Fibroblast of skin of right quadriceps (primary cell): ENCODE measurements at places on chromosomes 12 and 14.

DNA sequence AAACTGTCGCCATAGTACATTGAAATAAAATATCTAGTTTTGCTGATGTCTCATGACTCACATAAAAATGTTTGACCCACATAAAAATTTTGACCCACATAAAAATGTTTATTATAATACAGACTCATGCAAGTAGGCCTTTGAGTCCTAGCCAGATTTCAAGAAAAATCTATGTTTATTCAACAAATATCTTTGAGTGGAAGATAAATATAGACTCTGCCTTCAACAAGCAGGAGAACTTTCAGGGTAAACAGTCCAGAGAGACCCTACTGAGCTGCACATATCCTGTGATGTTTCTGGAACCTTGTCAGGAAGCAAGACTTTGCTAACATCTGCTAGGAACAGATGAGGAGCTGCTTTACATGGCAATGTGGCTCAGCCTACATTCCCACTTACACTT is 283.1 kb downstream of the MDGA2 start:
- peak; percentile 19 for DNase-seq

DNA sequence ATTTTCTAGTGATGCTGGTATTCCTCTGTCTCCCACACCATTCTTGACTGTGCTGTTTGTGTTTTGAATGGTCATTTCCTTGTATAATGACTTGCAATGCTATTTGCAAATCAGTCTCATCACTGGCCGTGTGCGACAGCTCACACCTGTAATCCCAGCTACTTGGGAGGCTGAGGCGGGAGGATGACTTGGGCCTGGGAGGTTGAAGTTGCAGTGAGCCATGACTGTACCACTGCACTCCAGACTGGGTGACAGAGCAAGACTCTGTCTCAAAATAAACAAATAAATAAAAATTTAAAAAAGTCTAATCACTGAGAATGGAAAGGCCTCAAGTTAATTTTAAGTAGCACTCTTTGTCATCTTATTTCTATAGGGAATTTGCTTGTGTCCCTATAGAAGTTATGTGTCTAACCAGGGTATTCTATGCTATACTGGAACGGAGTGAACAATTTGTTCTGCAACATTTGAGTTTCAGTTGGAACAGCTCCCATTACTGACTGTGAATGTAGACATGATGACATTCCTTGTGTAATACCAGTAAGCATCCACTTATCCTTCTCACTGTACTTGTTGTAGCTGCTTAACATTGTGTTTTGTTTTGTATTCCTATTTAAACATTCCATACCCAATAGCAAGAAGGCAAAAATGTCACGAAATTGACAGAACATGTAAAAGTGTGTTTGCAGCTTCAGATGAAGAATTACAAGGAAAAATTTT is 126.3 kb downstream of the MGST1 start:
- peak; percentile 8 for DNase-seq

DNA sequence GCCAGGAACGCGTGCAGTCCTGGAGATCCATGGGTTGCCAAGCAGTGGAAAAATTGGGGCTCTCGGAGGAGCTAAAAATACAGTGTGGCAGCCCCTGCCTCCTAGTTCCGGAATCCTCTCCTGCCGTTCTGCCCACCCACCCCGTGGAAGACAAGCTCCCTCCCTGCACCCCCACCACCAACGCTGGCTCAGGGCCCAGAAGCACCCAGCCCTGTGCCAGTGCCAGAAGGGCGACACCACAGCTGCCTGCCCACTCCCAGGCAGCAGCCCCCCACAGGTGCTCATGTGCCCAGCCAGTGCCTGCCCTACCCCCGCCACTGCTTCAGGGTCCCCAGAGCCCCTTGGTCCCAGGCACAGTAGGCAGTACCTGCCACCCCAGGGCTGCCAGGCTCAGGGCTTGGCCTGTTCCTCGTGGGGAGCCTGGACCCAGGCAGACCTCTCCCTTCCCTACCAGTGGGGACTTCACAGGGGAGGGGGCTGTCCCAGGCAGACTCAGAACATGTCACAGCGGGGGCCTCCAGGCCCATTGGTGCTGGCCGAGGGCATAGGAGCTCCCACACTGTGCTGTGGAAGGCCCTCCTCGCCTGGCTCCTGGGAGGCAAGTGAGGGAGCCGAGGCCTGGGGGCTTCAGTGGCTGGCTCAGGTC is 7.4 kb downstream of the INF2 start:
- no peak for DNase-seq

GRCh38 chr12:58291106-58291505 is 349.7 kb downstream of the ATP23 start:
- no peak for DNase-seq

GRCh38 chr12:89791286-89791685 is 82.6 kb upstream of the ATP2B1 start:
- no peak for DNase-seq
